ENCODE measurements at places on chromosomes 13 and 19.

DNA sequence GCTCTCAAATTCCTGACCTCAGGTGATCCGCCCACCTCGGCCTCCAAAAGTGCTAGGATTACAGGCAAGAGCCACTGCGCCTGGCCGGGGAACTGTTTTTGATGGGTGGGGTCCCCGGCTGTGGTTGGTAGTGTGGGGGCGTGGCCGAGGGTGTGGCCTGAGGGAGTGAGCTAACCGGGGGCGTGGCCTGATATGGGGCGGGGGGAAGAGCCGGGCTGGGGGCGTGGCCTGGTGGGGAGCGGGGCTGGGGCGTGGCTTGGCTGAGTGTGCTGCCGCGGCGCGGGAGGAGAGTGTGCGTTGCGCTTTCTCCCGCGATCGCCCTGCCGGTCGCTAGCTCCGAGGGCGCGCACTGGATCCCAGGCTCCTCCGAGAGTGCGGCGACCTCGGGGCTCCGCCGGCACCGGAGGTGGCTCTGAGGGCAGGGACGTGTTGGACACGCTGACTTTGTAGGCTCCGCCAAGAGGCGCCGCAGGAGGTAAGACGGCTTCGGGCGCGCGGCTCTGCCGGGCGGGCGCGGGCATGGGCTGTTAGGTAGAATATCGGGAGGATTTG is at the start of gene SPATA13:
Gene SPATA13, plus strand, starts transcription at position 263 of the 552 bp plus-strand sequence. CDS start 62,210 bp downstream, outside the sequence.
- peak; percentile 99 for DNase-seq

DNA sequence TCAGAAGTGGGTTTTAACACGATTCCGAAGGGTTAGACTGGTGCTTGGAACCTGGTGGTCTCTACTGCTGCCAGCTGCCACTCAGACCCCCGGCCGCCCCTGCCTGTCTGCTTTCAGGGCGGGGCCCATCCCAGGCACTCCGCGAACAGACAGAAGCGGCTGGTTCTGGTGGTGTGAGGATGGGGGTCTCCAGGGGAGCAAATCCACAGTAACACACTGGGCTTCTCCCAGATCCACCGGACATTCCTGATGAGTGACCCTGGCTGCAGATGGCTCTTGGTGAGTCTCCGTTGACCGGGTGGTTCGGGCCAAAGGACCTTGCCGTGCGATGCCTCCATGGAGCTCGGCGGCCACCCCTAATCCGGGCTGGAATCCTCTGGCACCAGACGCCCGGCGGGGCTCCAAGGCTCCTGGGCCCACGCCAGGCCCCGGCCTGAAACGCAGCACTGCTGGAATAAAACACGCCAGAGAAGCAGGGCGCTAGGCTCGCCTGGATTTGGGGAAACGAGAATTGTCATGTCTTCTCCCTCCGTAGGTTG is 2.1 kb upstream of the PTBP1 start:
- DNase-seq: no peak

DNA sequence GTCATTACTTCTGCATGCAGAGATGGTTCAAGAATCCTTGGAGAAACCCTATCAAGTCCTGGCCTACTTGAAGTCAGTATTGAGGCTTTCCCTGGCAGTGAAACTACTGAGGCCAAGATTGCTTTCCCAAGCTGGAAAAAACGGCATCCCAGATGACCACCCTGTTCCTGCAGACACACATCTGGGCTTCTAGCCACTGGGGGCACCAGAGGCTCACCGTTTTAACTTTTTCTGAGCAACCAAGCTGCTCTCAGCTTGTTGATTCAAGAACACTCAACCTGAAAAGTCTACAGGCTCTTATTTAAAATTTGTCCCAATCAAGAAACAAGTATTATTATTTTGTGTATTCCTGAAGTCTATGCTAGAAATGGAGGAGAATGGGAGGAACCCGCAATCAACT is 66.6 kb downstream of the SPRYD7 start:
- DNase-seq: no peak

DNA sequence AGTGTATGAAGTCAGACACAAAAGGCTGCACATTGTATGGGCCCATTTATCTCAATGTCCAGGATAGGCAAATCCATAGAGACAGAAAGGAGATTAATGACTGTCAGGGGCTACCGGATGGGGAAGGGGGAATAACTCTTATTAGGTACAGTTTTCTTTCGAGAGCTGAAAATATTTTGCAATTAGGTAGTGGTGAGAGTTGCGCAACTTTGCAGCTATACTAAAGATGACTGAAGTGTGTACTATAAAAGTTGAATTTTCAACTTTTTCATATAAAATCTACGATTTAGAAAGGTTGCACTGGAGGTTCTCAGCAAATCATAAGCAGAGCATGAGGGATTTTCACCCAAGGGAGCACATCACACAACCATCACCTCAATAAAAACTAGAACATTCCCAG is 16.1 kb upstream of the SLC15A1 start:
- no peak for DNase-seq

DNA sequence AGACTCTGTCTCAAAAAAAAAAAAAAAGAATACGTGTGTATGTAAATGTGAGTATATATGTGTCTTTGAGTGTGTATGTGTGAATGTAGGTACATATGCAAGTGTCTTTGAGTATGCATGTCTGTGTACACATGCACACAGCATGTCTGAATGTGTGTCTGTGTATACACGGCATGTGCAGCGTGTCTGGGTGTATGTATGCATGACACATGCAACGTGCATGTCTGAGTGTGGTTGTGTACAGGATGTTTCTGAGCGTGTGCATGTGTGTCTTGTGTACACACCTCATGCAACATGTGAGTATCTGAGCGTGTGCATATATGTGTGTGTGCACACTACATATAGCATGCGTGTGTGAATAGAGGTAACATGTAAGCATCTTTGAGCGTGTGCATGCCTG is 20.8 kb downstream of the FBN3 start:
- DNase-seq: no peak

GRCh38 chr13:78497702-78498355 is 105.5 kb downstream of the POU4F1 start:
- DNase-seq: no peak

GRCh38 chr13:111949311-111949710 is 117.6 kb upstream of the SOX1 start:
- no peak for DNase-seq

DNA sequence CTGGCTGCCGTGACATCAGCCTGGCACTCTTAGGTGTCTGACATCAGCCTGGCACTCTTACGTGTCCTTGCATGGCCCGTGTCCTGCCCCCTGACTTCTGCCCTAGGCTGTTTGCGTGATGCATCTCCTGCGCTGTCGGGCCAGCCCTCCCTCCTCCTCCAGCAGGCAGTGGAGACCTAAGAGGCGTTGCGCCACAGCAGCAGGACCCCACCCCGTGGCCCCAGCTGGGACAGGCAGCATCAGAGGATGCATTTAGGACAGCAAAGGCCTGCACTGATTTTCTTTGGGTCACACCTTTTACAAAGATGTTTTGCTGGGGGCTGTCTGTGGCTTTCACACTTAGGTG is 65.3 kb downstream of the GPR12 start:
- DNase-seq: no peak

- no peak for DNase-seq
Observed at GRCh38 chr13:50873467-50873866, 30.0 kb upstream of the DLEU7 start.

DNA sequence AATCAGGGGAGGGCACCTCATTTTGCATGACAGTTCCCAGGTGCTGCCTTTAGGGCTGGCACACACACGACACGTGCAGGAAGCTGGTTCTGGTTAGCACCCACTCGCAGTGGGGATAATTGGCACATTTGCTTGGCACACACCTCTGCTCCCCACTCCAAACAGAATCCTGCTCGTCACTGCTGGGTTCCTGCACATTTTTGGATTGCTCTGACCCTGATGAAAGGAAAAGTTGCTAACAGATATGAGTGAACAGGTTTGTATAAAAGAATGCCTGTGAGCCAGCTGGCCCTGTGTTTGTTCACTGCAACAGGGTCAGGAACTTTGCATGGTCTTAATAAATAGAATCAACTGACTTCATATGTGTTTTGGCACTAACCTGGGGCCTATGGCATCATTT is 1500.4 kb downstream of the EFNB2 start:
- no peak for DNase-seq

DNA sequence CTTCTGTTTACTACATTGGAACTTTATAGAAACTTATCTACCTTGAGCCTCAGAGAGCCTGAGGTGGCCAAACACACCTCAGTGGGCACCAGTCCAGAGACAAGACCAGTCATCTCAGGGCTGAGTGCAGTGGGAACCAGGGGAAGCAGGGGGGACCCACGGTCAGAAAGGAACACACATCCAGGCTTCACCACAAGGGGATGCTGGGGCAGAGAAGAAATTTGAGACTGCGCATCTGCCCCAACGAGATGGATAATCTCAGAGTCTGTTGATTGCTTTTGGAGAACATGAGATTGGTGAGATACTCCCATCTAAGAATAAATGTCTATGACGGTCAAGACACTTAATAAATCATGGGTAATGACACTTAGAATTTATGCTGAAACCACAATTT is 98.7 kb downstream of the DOCK9 start:
- DNase-seq: no peak

- DNase-seq: no peak
Observed at GRCh38 chr13:44402899-44403445, 29.3 kb downstream of the SERP2 start.

DNA sequence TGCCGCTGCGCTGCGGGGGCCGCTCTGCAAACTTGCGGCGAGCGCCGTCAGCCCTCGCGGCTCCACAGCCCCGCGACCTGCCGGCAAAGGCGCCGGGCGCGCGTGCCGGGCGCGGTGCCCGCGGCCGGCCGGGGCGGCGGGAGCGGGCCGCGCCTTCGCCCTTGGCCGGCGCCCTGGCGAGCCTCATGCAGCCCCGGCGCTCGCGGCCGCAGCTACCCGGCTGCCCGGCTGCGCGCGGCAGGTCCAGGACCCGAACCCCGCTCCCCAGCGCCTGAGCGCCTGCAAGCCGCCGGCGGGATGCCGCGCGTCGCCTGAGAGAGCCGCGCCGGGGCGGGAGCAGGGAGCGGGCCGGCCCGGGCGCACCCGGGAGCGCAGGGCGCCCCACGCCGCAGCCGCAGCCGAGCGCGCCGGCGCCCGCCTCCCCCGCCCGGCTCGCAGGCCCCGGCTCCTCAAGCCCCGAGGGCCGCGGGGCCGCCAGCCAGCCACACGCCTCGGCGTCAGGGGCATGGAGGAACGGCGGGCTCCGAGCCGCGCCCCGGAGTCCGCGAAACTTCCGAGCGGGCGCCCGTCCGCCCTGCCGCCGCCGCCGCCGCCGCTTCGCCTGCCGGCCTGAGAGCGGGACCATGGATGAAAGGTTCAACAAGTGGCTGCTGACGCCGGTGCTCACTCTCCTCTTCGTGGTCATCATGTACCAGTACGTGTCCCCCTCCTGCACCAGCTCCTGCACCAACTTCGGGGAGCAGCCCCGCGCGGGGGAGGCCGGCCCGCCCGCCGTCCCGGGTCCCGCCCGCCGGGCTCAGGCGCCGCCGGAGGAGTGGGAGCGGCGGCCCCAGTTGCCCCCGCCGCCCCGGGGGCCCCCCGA is 564 bp downstream of the HS6ST3 start:
- DNase-seq: peak; percentile 62

DNA sequence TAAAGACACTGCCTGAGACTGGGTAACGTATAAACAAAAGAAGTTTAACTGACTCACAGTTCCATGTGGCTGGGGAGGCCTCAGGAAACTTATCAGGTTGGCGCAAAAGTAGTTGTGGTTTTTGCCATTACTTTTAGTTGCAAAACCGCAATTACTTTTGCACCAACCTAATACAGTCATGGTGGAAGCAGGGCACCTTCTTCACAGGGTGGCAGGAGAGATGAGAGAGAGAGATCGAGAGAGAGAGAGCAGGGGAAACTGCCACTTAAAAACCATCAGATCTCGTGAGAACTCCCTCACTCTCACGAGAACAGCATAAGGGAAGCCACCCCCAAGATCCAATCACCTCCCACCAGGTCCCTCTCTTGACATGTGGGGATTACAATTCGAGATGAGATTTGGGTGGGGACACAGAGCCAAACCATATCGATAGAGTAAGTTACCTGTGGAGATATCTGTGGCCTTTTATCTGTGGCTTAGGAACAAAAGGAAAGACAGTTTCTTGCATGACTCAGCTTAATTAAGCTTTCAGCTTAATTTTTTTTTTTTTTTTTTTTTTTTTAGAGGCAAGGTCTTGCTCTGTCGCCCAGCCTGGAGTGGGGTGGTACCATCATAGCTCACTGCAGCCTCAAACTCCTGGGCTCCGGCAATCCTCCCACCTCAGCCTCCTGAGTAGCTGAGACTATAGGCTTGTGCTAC is 7.6 kb upstream of the CABP5 start:
- DNase-seq: no peak

DNA sequence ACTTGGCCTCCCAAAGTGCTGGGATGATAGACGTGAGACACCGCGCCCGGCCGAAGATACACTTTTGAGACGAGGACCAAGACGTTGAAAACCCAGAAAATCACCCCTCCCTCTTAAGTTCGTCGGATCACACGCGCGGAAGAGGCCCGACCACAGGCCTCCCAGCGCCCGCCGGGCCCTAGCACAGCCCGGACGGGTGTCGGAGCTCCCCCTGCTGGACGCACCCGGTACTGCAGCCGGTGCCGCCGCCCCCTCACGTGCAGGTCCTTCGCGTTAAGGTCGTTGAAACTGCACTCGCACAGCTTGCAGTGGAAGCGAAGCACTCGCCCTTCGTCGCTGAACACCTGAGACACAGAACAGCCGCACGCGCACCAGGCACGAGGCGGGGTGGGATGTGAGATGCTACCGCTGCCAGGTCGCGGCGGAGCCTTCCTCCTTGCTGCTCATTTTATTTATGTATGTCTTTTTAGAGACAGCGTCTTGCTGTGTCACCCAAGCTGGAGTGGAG is 35.7 kb upstream of the MATK start:
- DNase-seq: peak; percentile 94

GRCh38 chr13:76872675-76873074 is 13.5 kb downstream of the KCTD12 start:
- DNase-seq: no peak

DNA sequence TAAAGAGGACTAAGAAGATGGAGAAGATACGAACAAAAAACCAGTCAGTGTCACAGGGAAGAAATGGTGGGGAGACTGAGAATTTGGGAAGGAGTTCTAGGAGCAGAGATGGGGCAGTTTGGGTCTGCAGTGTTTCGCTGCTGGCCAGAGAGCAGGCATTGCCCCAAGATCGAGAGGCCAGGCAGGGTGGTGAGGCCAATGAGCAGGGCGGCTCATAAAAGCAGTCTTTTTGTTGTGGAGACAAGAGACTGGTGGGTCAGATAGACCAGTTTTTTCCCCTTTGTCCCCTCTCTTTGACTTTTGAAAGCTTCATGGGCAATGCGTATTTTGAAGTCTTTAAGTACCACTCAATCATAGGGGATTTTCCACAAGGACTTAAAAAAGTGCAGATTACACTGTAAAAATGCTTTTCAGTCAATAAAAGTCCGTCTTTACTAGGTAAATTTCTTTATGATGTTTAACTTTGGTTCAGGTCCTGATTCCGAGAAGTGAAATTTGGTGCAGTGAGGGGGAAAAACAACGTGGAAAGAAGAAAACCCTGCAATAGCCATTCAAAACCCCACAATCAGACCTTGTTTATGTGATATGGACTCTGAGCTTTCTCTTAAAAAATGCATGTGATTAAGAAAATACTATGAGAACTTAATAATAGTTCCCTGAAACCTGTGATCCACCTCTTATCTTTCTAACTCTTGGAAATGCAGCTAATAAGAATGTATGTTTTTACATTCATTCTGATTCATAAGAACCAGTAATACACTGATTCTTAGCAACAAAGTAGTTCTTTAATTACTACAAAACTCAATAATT is 338.9 kb downstream of the KLF5 start:
- no peak for DNase-seq

- no peak for DNase-seq
Observed at GRCh38 chr13:109105899-109106298, 476.5 kb downstream of the MYO16 start.

All from GM13977 (cell line).